ENCODE measurements at places on chromosomes 4 and X. TPM values are rescaled to one million over a fixed set of nuclear protein-coding genes. Genes with fewer than 3 reads are reported as not detected.

Gene MAP3K15
- total RNA-seq = 0.94 TPM

Gene MAML3
- total RNA-seq = 11.9 TPM

Gene TEX13D
- not detected for total RNA-seq

Gene NDST4
- total RNA-seq = 1.6 TPM

Gene IBSP
- not detected for total RNA-seq

Gene MXRA5
- 1.6 TPM for total RNA-seq

Gene UGT2B17
- total RNA-seq = not detected

Gene DDIT4L
- total RNA-seq = 0.31 TPM

Gene FAM13A
- 149 TPM for total RNA-seq
